ENCODE measurements at places on chromosomes 12 and 14.
A peak's percentile ranks its signal among the peaks of the same experiment; 100 is the strongest.

DNA sequence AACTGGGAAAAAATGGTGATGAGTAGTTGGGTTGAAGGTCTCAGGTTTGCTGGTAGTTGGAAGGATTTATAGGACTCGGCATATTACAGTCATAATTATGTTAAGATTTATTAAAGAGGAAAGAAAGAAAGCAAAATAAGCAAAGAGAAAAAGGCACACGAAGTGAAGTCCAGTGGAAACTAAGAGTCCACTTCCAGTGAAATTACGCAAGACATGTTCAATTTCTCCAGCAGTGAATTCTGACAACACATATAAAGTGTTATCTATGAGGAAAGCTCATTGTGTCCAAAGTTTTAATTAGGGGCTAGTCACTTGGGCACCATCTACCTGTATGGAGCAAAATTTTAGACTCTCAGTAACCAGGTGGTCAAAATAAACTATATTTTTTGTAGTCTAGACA, 143.3 kb downstream of the CEP128 start:
- DNase-seq = no peak

DNA sequence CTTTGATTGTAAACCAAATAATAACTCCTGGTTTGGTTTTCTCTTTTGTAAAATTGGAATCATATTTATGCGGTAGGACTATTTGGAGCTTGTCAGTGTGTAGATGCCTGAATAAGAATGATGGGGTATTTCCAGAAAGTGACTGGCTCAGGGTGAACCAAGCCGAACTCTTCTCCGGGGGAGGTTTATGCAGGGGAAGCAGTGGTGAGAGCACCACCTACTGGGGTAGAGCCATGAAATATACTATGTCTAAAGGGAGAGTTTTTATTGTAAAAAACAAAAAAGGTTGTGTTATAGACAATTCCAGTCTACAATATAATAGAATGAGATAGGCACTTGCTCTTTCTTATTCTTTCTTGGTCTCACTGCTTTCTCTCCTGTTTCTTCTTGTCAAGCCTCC, 222.9 kb upstream of the SLC16A7 start:
- DNase-seq = no peak

DNA sequence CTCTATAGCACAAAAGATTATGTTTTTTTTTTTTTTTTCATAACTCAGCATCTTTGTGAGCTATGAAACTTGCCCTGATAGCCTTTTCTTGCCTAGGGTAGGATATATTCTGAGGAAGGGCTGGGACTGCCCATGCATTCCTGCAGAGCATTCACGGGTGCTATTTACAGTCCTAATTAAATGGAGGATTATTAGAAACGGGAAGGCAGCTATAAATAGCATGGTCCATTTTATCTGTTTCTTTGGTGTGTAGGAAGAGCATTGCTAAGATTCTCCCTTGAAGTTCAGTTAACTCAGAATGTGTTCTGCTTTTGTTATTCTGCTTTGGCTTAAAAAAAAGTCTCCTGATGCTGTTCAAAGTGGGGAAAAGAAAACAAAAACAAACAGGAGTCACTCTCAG, 630.9 kb downstream of the DIO2 start:
- DNase-seq = no peak

DNA sequence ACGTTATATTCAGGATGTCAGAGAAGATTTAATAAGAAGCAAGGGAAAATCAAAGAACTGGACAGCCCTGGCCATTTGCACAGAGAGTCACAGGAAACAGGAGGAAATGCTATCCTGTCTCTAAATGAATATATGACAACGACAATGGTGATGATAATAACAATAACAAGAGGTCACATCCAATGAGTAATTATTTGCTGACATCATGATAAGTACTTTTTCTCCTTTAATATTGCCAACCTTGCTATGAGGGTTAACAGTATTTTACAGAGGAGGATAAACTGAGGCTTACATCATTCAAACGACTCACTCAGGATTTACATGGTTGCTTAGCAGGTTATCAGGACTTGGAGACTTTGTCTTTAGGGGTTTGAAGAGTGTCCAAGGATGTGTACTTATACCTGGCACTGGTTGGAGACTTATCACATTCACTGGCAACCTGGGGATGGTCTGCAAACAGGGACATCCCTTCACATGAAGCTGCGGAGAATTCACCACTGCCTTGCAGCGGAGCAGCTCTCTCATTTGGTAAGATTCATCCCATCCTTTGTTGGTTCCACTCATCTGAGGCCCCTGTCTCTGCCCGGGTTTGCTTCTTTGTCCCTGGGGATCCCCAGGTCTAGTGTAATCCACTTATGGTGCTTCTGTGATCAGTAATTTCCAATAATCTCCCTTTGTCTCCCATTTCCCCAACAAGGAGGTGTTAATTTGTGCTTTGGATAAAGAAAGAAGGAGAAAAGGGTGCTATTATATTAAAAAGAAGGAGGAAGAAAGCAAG, 637.8 kb downstream of the BCL11B start:
- DNase-seq = no peak

- DNase-seq = peak; percentile 80
Measured at GRCh38 chr14:99230208-99231151, 41.5 kb downstream of the BCL11B start.

DNA sequence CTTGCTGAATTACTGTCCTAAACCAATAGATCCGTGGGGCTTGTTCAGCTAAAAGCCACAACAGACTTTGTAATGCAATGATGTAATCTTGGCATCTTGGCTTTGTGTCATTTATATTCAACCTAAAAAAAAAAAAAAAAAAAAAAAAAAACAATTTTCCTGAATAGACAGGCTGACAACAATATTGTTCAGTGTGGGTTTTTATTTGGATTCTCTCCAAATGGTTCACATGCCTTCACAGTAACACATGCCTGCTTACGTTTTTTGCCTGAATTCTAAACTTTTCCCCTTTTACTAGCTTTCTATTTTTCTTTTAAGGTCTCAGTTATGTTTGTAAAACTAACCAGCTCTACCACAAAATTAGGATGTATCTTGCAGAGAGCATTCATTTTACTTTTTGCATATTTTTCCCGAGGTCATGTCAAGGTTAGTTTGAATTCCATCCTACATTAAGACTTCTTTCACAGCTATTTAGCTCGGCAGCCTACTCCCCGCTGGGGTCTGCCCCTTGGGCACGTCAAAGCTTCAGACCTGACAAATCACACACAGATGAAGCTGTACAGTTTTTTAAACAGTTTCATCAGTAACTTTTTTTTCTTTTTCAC, 213.7 kb upstream of the NPAS3 start:
- no peak for DNase-seq

DNA sequence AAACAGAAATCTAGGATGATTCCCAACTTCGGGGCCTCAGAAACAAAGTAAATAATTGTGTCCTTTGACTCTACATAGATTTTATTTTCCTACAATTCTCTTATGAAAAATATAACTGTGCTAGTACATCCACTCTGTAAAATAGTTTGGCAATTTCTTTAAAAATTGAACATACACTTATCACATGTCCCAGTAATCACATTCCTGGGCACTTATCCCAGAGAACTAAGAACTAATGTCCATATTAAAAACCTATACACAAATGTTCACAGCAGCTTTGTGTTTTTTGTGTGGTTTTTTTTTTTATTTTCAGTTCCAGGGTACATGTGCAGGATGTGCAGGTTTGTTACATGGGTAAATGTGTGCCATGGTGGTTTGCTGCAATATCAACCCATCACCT, 99.0 kb downstream of the KCNH5 start:
- no peak for DNase-seq

GRCh38 chr14:81246461-81247270, 25.9 kb upstream of the GTF2A1 start:
- no peak for DNase-seq

DNA sequence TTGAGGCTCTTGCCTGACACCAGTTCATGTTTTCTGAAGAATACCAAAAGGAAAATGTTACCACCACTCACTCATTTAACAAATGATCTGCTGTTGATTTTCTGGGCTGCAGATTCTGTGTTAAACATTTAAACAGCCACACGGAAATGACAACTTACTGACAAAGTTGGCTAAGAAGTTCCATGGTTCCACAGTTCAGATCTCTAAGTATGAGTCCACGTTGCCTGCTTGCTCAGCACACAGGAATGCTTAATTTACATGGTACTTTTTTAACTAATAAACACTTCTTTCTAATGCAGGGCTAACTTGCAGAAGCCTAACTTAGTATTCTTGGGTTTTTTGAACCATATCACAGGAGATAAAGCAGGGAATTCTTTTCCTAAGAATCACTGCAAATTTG, 34.7 kb downstream of the PTGER2 start:
- DNase-seq = no peak

DNA sequence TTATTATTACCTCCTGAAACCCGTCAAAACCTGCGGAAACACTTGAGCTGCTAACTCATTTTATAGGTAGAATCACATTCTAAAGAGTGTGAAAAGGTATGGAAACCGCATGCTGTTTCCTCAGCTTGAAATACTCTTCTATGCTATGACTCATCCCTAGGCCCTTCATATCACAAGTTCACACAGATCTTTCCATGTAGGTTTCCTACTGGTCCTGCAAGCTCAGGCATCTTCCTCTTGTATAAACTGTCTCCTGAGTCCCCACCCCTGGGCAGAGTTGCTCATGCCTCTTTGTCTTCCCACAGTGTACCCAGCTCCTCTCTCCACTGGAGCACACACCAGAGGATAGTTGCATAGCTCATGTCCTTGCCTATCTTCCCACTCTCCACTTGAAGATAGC, 84.7 kb downstream of the CMAS start:
- no peak for DNase-seq

GRCh38 chr12:91215940-91216454, 33.4 kb upstream of the DCN start:
- DNase-seq = no peak

GRCh38 chr14:72498646-72499045, 395.3 kb downstream of the DPF3 start:
- DNase-seq = no peak

DNA sequence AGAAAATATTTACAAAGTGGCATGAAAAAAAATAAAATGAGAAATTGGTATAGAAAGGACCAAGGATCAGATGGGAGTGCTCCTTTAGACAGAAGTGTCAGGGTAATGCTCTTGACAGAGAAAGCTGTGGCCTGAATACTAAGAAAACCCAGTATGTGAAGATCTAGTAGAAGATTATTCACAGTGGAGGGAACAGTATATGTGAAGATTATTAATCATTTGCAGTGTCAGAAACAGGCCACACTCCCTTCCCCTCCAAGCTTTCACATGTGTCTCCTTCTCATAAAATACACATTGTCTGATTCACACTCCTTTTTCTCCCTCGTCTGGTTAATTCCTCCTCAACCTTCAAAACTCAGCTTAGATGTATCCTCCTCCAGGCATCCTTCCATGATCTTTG, 41.3 kb downstream of the CAPS2 start:
- DNase-seq = no peak

- DNase-seq = no peak
Measured at GRCh38 chr12:107079172-107080011, 14.0 kb downstream of the CRY1 start.

DNA sequence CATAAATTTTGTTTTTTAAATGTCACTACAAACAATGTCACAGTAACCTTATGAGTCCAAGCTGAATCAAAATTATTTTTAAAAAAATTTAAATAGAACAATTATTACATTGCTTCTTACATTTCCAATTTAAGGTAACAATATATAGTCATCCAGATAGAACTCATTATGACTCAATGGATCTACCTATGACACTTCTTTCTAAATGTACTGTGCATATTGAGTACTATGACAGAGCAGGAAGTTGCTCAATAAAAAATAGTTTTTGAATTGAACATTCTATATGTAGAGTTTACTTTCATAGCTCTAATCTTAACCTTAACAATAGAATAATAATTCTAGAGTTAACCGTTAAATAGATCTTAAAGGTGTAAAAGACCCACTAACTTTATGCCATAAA, 44.4 kb upstream of the ALG10 start:
- no peak for DNase-seq

- DNase-seq = no peak
Measured at GRCh38 chr12:47891356-47891755, 13.4 kb downstream of the VDR start.

GRCh38 chr14:52327374-52328226, 13.5 kb downstream of the PTGER2 start:
- no peak for DNase-seq

DNA sequence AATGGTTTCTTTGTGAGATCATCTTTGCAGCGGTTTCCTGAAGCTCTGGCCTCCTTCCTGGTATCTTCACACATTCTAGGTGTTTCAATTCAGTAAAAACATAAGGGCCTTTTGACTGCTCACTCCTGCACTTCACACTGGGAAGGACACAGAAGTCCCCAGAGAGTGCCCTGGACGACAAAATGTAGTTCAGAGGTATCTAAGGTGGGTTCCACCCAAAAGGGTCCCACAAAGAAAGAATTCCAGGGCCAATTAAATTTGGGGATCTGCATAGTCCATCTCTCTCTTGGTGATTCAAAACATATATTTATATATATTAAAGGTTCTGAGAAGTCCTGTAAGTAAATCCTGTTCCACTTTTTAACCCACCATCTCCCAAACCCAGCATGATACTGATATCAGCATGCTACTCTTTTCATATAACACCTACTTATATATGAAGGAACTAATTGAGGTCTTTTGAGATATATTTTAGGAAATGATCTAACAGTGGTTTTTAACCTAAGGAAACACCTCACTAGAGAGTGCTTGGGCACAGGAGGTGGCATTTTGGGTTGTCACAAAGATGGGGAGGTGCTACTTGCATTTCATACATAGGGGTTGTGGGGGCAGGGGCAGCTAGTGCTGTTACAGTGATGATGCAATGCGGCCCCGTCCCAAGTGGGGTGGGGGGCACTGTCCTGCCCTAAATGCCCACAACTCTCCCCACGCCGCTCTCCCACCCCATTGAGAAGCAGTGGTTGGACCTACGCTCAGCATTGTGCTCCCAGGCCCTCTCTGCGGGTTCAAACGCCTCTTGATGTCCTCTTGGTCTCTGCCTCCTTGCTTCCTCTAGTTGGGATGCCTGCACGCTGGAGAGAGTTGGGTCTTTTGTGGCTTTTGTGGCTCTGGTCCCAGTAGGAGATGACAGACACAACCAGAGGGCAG, 109.4 kb downstream of the ARF6 start:
- DNase-seq = peak; percentile 73

- DNase-seq = no peak
Measured at GRCh38 chr12:111448846-111449790, 43.4 kb downstream of the SH2B3 start.

DNA sequence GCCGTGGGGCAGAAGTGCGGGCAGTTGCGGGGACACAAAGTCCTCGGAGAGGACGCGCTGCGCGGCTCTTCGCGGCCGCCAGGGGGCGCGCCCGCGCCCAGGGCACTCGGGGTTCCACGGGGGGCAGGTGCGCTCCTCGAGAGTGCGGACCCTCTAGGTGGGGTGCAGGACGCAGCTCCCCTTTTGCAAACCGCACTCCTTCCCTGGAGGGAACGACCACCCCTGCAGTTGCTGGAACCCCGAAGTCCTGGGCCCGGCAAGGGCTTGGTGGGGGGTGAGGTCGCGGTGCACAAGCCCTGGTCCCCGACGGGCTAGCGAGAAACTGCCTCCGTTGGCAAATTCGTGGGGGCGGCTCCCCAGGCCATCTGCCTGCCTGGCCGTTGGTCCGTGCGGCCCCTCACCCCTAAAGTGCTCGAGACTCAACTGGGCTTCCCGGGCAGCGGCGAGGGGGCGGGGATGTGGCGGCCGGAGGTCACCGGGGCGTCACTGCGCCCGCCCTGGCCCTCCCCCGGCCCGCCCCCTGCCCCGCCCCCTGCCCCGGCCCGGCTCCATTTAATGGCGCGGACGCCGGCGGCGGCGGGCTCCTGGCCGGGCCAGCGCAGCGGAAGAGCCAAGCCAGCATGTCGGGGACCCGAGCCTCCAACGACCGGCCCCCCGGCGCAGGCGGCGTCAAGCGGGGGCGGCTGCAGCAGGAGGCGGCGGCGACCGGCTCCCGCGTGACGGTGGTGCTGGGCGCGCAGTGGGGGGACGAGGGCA, at the start of gene ADSS1:
TSS of gene ADSS1 (plus strand) at position 579 of the 756 bp plus-strand sequence. CDS start at position 621, 42 bp downstream.
- DNase-seq = peak; percentile 59

Measured in stimulated activated CD4-positive, alpha-beta T cell treated with anti-CD3 and anti-CD28 coated beads, Interleukin-2, amount 100 ng/mL, for 24 hours (primary cell).